AML-193 (cell line): ENCODE measurements at places on chromosomes 11 and 22.

DNA sequence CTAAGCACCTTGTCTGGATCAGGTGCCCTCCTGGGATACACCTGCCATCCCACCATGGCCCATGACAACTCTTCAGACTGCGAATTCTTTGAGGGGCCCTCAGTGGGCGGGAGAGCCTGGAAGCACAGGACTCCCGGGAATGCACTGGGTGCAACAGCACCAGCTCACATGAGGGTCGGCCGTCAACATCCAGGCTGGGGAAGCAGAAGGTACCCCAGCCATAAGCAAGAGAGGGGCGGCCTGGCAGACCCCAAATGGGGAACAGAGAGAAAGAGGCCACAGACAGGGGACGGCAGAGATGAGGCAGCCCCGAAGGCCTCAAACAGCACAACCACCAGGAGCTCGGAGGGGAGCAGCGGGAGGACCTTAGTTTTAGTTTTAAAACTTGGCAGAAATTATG lies 94.4 kb downstream of the PHF21B start:
- DNase-seq, result no peak

DNA sequence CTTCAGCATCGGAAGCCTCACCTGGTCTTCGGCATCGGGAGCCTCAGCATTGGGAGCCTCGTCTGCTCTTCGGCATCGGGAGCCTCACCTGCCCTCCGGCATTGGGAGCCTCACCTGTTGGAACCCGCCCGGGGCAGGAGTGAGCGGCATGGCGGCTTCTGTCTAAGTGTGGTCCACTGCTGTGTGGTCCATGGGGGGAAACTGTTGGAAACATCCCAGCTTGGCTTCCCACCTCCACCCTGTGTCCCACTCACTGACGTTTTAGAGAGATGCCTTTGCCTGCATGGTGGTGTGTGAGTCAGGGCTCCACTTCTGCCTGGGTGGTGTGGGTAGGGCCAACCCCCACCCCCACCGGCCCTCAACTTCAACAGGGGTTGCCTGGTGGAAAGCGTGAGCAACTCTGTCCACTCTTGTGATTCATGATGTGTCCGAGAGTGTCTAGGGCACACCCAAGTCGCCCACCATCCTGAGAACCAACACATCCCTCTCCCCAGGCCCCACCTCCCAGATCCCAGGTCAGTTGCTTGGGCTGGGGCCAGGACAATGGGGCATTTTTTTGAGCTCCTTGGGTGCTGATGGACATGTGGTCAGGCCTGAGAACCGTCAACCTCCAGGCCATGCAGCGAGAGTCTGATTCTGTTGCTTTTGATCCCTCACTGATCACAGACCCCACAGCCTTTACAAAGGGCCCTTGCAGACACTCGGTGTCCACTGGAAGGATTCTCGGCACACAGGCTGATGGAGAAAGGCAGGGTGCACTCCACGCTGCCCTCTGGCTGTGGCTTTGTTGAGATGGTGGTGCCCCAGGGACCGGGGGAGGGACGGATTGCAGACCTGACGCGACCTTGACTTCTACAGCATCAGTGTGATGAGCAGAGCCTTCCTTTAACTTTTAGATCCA lies 406.7 kb downstream of the TBC1D22A start:
- DNase-seq, result no peak

- DNase-seq, result no peak
Observed at GRCh38 chr22:32233091-32233490, 22.1 kb downstream of the SLC5A4 start.

GRCh38 chr11:22477312-22477711 lies 139.1 kb downstream of the SLC17A6 start:
- no peak for DNase-seq

GRCh38 chr11:6025056-6025455 lies 5.5 kb downstream of the OR56A1 start:
- no peak for DNase-seq

GRCh38 chr11:33072465-33072864 lies 33.1 kb downstream of the TCP11L1 start:
- DNase-seq, result no peak

GRCh38 chr11:70233511-70233934 lies 30.4 kb downstream of the FADD start:
- no peak for DNase-seq

DNA sequence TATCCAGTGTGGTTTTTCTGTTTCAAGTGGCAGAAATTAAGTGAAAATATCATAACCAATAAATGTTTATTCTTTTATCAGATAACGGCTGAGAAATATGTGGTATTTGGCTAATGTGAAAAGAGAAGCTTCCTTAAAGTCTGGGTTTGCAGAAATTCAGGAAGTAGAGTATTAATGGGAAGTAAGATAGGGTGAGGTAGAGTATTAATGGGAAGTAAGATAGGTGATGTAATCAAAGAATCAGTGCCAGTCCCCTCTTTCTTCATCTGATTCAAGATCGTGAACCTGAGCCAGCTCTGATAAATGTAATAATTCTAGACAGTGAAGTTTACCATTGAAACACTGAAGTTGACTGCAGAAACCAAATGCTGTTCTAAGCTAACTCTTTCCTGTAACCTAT lies 30.9 kb downstream of the TRPC6 start:
- no peak for DNase-seq

GRCh38 chr22:39028281-39028680 lies 7.4 kb downstream of the APOBEC3D start:
- no peak for DNase-seq

DNA sequence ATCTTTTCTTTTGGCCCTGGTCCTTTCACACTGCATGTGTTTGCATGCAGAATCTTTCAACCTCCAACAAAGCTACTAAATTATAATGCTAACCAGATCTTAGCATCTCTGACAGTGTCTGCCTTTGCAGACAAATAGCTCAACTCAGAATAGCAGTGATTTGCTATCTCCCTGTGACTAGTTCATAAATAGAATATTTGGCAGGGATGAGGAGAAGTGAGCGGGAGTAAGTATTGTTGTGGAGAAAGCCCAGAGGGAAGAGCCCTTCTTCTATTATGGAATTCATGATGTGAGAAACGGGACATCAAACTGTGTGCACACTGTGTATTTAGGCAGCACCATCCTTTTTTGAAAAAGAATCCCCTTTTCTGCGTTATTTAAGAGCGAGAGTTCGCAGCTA lies 288.0 kb upstream of the CHORDC1 start:
- DNase-seq, result no peak

DNA sequence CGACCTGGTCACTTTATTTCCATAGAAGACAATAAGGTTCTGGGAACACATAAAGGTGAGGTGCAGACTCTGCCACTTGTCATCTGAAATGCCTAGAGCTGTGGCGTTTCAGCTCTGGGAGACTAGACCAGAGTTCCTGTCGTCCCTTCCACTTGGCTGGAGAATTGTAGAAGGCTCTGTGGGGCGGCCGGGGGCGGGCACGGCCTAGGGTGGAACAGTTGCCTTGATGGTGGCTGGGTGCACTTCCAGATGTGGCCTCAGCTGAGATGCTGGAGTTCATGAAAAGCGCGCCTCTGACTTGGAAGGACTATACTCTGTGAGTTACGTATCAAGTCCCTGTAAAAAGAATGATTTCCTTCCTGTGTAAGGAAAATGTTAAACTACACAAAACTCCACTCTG lies 16.8 kb downstream of the TRMU start:
- DNase-seq, result no peak

DNA sequence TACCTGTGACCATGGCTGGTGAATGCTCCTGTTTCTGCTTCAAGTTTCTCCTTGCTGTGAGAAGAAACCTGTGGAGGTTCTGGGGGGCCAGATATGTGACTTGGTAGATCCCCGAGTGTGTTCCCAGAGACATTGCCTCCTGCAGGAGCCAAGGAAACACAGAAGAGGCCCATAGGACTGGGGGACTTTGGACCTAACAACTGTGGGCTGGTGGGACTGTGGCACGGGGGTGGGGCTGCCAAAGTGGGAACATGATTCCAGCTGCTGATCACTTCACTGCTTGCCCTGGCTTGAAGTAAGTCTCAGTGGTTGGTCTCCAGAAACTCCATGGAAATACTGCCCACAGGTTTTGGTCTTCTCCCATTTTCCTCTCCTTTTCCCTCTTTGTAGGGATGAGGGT lies 4.1 kb upstream of the NR1H3 start:
- DNase-seq, result no peak

GRCh38 chr11:57773026-57773598 lies 11.5 kb downstream of the CTNND1 start:
- no peak for DNase-seq

GRCh38 chr11:133947321-133947756 lies 9.4 kb downstream of the IGSF9B start:
- DNase-seq, result no peak

GRCh38 chr11:119306373-119306890 lies 10.5 kb downstream of the MCAM start:
- DNase-seq, result peak; percentile 30

GRCh38 chr11:12862696-12863469 lies 146.2 kb upstream of the RASSF10 start:
- no peak for DNase-seq

DNA sequence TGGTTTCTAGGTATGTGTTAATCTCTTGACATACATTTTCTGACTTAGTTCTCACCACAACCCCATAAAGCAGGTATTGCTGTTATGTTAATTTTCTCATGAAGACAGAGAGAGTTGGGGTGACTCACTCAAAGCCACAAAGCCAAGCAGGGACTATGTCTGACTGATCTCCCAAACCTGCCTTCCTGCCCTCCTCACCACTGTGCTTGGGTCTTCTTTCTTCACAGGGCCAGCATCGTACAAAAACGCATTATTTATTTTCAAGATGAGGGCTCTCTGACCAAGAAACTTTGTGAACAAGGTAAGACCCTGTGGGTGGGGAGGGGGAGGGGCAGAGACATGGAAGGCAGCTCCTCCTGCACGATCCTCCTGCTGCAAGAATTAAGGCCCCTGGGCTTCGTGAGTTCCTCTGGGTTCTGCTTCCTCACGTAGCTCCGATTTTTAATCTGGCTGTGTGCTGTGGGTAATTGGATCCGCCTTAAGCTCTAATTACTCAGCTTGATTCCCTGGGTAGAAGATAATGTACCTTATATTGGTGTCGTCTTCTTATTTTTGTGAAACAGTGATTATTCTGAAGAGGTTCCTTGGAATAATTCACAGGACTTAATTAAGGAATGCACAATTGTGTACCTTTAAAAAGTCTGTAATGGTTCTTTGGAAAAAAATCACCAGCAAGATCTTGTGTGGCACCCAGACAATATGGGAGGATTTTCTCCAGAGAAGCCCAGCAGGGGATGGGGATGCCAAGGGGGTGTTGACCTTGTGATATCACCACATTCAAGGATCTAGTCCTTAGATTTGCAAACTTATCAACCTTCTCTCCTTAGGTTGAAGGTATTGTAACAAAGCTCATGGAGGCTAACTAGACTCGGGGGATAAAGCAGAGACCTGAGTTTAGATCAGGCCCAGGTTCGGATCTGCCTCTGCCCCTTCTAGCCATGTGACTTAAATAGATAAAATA lies 112.9 kb downstream of the SPON1 start:
- no peak for DNase-seq

DNA sequence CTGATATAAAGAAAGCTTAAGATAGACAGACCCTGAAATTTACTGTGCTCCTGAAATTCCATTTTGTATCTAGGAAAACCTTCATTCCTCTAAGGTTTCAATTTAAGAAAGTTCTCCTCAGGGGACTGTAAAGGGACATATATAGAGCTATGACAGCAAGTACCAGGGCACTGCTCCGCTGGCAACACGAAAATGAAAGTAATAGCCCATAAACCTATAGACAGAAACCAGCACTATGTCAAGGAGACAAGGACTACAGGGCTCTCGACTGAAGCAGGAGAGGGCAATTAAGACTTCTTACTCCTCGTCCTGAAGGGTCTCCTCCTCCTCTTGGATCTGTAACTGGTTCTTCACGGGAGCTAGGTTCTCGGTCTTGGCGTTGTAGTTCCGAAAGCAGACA lies 6.9 kb downstream of the FEZ1 start:
- no peak for DNase-seq

GRCh38 chr11:68306636-68307035 lies 5.8 kb upstream of the LRP5 start:
- no peak for DNase-seq

DNA sequence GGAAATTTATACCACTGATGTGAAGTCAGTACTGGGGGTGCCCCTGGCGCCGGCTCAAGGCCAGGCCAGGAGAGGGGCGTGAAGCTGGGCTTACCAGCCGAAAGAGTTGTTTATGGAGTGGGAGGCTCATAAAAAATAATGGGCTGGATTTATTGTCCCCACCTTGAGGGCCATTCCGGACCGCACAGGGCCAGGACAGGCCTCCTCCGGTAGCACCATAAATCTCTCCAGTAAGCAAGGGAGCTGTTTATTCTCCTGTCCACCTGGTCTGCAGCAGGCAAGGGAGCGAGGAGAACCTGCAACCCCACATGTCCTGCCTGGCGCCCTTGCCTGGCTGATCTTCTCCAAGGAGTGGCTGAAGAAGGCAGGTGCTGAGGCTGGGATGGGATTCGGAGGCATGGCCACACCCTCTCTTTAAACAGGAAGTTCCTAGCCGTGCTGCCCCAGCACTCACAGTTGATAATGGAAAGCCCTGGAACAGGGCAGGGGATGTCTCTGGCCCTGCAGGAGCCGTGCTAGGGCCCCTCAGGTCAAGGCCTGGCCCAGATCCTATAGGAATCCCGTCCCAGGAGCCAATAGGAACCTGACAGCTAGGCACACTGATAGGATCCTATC lies 65.1 kb downstream of the SCUBE1 start:
- no peak for DNase-seq

- no peak for DNase-seq
Observed at GRCh38 chr11:4493480-4493818, 11.0 kb downstream of the OR52K1 start.

DNA sequence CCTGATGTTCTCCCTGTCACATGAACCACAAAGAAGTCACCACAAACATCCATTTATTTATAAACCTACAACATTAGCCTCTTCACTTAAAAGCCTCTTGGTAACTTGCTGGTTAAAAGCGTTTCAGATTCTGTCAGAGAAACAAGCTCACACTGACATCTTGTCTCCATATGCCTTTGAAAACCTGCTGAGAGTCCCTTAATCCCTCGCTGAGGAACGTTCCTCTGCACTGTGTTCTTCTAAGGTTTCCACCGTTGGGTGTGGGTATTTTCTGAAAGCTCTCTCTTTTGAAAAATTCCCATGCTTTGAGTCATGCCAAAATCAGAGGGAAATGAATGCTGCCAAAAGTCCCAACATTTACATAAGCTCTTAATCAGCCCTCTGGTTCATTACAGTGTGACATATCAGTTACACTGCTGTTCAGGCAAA lies 149.8 kb downstream of the CCDC34 start:
- no peak for DNase-seq

DNA sequence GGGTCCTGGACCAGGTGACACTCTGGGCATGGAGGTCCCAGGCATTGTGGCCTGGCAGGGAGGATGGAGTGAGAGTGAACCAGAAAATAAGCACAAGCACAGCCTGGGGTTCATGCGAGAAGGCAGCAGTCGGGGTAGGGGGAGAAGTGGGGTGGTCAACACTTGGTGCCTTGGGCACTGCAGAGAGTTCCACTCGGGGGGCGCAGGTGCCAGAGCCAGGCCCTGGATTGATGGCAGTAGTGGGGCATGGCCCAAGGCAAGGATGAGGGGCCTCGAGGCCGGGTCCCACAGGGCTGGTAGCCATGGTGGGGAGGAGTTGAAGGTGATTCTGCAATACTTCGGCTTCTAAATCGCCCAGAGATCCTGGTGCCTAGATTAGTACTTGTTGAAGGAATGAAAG lies 372.9 kb downstream of the TBC1D22A start:
- DNase-seq, result no peak
